ENCODE measurements at places on chromosomes 4 and X.

- DNase-seq: no peak
Measured at GRCh38 chrX:80812176-80812575, 2.5 kb upstream of the BRWD3 start.

- DNase-seq: no peak
Measured at GRCh38 chrX:49258749-49259124, 5.8 kb downstream of the FOXP3 start.

DNA sequence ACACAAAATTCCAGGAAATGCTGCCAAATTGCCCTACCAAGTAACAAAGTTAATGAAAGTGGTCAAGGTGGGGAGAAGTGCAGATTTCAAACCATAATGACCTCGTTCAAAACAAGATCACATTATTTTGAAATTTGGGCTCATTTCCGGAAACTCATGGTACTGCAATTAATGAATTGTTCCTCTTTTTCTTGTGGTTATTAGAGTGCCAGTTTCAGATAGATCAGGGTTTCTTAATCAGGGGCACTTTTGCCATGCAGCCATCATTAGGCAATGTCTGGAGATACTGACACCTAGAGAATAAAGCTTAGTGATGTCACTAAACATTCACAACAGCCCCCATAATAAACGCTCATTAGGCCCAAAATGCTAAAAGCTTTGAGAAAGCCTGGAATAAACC lies 381.5 kb upstream of the GALNT7 start:
- DNase-seq: no peak

- DNase-seq: no peak
Measured at GRCh38 chr4:108263057-108263456, 94.3 kb upstream of the LEF1 start.

- no peak for DNase-seq
Measured at GRCh38 chrX:9134366-9134765, 100.4 kb upstream of the FAM9B start.

Data from stimulated activated effector memory CD8-positive, alpha-beta T cell treated with anti-CD3 and anti-CD28 coated beads, Interleukin-12 subunit alpha, Interleukin-12 subunit beta, amount 100 ng/mL, for 72 hours (primary cell).